DMS 273 treated with DMSO at 0.1 percent for 48 hours (cell line): ENCODE measurements at places on chromosomes 13 and 19.

DNA sequence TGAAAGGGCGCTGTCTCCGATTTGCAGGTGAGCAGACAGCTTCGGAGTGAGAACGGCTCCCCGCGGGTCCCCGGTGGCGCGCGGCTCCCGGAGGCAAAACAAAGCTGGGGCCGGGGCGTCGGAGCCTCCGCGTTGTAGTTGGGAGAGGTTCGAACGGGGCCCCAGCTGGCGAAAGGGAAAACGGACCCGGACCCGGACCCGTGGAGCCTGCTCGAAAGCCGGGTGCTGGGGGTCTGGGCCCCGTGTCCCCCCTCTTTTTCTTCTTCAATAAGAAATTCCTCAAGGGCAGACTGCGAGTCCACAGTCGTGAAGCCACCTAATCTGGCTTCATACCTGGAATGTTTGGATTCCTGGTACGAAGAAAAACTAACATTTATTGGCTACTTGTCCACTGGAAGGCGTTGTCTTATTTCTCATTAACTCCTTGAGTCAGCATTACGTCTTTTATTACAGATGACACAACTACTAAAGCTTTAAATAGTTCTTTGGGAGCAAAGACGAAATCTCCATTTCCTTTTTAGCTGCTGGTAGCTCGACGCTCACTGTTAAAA, 632 bp upstream of the MTIF3 start:
- no peak for DNase-seq

GRCh38 chr13:28654276-28654675, 4.7 kb upstream of the POMP start:
- DNase-seq, result no peak

GRCh38 chr13:37618554-37618953, 20.0 kb upstream of the POSTN start:
- DNase-seq, result no peak

- no peak for DNase-seq
These were observed 381.1 kb downstream of the LIG4 start for GRCh38 chr13:107834281-107834680.

DNA sequence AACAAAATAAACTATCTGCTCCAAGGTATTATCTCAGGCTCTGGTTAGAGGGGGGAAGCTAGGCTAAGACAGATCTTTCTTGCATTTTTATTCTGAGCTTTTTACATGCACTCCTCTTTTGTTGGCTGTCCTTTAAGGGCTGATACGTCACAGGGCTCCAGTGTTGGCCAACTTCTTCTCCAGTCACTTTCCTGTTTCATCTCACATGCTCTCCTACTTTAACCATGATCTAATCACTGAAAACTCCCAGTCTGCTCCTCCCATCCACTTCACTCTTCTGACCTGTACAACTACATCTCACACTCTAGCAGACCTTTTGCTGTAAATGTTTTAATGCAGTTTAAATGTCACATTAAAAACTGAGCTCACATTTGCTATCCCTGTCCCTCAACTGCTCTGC, 510.0 kb upstream of the KLF12 start:
- DNase-seq, result no peak

- no peak for DNase-seq
These were observed 17.7 kb upstream of the UPF1 start for GRCh38 chr19:18814063-18814462.

GRCh38 chr13:58823701-58824100, 1192.2 kb downstream of the PCDH17 start:
- DNase-seq, result no peak

DNA sequence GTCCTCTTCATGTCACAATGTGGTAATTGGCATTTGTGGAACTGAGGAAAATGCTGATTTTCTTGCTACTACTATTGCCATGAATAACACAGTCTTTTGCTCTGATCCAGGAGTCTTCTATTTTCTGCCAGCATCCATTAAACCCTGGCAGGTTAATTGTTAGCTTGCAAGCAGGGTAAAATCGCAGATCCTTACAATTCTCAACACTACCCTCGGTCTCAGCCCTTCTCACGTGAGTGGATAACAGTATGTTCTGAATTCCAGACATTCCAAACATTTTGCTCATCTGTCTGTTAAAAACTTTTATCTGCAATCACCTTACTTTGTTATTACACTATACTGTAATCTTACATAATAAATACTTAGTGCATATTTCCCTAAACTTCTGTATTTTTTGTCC, 251.3 kb upstream of the ATXN8OS start:
- DNase-seq, result no peak
